ENCODE measurements at places on chromosomes 11 and 22.

GRCh38 chr11:77030834-77031414, 3.3 kb upstream of the B3GNT6 start:
- DNase-seq, result no peak

DNA sequence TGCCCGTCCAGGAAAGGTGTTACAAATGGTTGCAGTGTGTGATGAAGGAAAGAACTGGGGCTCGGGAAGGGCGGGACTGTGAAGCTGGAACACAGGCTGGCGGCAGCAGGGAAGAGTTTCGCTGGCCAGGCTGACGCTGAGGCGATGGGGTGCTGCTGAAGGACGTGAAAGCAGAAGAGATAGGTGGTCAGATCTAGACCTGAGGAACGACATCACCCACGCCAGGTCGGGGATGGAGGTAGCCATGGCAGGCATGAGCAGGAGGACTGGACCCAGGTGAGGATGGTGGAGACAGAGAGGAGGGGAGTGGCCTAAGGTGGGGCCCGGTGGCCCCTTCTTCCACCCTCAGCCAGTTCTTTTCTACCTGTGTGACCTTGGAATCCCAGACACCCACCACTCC, 9.1 kb downstream of the CDC42EP2 start:
- no peak for DNase-seq

DNA sequence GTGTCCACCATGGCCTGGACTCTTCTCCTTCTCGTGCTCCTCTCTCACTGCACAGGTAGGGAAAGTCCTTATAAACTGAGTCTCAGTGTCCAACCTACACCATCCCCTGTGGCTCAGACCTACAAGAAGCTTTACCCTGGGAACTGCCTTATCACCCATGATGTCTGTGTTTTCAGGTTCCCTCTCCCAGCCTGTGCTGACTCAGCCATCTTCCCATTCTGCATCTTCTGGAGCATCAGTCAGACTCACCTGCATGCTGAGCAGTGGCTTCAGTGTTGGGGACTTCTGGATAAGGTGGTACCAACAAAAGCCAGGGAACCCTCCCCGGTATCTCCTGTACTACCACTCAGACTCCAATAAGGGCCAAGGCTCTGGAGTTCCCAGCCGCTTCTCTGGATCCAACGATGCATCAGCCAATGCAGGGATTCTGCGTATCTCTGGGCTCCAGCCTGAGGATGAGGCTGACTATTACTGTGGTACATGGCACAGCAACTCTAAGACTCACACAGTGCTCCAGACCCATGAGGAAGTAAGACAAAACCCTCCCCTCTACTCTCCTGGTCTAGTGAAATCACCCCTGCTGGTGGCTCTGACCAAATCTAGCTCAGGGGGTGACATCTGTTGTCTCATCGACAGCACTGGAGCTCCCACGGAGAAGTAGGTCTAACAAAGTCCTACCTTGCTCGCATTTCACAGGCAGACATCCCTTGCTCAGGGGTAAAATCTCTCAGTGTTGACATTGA, 74.3 kb downstream of the VPREB1 start:
- no peak for DNase-seq

DNA sequence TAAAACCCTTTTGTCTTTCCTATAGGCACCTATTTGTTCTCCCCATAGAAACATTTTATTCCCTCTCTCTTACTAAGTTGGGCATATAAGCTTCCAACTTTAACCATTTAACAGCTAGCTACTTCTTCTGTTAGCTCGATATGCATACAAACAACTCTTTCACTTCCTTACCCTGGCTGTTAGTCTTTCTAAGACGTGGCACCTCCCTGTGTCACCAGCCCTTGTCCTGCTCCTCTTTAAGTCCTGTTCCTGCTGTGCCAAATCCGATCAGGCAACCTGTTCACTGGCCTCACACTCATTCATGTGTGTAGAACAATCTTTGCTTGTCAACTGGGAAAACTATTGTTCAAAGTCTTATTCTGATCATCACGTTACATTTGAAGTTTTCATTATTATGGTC, 1376.1 kb upstream of the TENM4 start:
- no peak for DNase-seq

- DNase-seq, result no peak
Measured at GRCh38 chr11:67495234-67496005, 9.7 kb downstream of the PITPNM1 start.

DNA sequence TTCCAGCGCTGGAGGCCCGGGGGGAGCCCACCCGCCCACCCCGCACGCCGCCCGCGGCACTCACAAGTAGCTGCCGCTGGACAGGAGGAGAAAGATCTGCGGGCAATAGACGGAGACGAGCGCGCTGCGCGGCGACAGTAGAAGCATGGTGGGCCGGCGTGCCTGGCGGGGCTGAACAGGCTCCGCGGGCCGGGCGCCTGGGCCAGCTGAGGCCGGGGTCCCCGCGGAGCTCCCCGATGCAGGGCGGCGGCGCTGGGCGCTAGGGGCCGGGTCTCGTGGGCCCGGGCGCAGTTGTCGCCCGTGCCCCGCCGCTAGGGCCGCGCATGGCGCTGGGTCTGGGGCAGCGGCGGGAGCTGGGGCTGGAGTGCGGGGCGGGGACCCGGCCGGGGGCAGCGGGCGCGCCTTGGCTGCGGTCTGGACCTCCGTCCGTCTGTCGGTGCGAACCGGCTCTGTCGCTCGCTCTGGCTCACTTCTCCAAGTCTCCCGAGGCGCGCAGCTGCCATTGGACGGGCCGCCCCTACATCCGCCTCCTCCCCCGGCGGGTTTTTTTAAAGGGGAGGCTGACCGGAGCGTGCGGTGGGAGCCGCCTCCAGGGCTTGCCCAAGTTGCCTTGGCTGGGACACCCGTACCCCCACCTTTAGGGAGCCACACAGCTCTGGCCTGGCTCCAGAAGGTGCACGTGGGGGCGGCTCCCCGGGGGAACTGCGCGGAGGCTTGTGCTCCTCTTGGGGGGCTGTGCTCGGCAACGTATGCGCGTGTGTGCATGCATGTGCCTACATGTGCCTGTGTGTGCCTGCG, 4.7 kb downstream of the WNT7B start:
- no peak for DNase-seq

DNA sequence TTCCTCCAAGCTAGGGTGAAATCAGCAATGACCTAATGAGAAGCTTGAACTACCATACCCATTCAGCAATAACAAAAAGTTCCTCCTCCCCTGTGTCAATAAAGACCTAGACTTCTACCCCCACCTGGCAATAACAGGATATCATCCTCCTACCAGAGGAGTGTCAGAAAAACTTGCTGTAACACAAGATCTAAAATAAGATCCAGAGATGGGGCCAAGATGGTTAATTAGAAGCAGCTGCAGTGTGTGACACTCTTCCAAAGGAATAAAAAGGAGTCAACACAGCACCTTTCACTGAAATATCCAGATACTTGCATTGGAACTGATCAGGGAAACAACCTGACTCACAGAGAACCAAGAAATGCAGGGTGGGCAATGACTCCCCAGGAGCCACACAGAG, 84.4 kb upstream of the ARHGAP42 start:
- DNase-seq, result no peak

- no peak for DNase-seq
Measured at GRCh38 chr11:78907636-78908035, 333.0 kb upstream of the NARS2 start.

DNA sequence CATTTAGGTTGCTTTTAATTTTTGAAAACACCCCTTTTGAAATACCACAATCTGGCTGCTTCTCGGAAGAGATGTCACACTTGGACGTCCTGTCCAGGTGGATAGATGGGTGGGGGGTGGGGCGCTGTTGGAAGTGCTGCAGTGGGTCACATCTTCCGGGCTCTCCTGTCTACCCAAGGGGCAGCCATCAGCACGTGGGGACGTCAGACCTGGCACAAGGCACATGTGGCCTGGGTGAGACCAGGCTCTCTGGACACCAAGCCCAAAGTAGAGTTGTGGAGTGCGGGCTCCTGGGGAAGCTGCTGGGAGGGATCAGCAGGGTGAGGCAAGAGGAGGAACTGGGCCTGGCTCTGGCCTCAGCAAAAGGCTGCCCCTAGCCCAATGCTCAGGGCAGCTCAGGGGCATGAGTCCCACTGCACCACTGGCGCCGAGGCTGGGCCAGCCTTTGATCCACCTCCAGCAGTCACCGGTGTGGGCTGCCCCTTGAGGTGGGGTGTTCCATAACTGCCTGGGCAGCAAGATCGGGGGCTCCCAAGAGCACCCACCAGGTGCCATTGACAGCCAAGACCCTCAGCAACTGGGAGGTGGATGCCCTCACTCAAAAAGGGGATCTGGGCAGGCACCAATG, 68.6 kb upstream of the CCND1 start:
- no peak for DNase-seq

GRCh38 chr22:49554296-49554625, 273.4 kb downstream of the BRD1 start:
- no peak for DNase-seq

Measured in stimulated activated CD8-positive, alpha-beta memory T cell treated with anti-CD3 and anti-CD28 coated beads, Interleukin-7, amount 100 ng/mL, for 4 hours (primary cell).